Stimulated activated CD8-positive, alpha-beta memory T cell treated with anti-CD3 and anti-CD28 coated beads, Interleukin-15, amount 100 ng/mL, for 4 hours (primary cell): ENCODE measurements at places on chromosomes 5 and 9.

GRCh38 chr9:14881006-14881405 is 29.2 kb downstream of the FREM1 start:
- DNase-seq = no peak

GRCh38 chr5:107104040-107104995 is 566.4 kb downstream of the EFNA5 start:
- DNase-seq = no peak

DNA sequence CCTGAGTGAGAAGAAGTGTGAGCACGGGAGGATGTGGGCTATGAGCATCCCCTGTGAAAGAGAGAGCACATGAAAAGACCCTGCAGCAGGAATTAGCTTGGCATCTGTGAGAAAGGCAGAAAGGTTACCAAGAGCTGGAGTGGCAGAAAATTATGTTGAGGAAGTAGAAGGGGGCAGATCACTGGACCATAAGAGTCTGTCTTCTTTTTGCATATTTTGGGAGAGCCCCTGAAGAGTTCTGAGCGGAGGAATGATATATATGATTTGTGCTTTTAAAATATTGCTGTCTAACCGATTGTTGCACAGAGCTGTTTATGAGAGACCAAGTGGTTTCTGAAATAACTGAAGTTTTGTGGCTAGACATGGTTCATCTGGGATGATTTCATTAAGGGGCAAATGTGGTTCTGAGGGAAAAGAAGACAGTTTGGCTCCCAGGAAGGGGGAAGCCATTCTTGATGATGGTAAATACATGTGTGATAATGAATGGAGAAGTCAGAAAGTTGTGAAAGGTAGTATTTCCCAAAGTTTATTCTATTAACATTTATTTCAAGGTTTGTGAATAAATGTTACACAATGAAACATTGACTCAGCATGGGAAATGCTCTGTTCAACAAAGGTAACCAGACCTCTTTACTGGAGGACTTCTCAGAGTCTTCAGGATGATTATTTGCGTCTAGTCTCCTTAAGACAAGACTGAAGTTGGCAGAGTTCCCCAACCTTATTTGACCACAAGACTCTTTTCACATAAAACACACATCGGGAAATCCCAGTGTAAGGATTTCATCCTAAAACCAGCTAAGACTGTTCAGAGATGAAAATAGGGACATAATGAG is 31.5 kb upstream of the ADRB2 start:
- DNase-seq = no peak

- no peak for DNase-seq
Measured at GRCh38 chr5:485946-486491, 38.2 kb downstream of the SLC9A3 start.

DNA sequence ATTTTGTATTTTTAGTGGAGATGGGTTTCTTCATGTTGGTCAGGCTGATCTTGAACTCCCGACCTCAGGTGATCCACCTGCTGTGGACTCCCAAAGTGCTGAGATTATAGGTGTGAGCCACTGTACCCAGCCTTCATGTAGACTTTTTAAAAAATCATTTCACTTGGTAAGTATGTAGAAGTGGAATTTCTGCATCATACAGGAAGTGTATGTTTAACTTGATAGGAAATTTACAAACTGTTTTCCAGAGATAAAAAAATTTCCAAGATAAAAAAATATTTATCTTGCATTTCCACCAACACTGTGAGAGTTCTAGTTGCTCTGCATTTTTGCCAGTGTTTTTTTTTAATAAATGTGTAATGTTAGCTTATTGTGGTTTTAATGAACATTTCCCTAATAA is 155.8 kb downstream of the ZNF608 start:
- no peak for DNase-seq

GRCh38 chr5:78889369-78890140 is 95.6 kb downstream of the ARSB start:
- DNase-seq = no peak

GRCh38 chr9:7358876-7359275 is 440.7 kb downstream of the DMAC1 start:
- no peak for DNase-seq

DNA sequence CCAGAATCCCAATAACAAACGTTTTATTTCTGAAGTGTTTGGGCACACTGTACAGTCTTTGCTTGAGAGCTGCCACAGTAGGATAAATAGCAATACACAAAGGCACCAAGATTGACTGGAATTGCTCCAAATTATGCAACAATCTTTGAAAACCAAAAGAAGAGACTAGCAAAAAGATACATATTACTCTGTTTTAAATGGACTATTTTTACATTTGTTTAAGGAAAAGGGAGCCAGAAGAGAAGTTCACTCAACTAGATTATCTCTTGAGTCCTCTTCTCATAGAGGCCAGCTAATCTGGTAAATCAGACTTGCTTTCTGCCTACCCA is 385.0 kb upstream of the SLC30A5 start:
- no peak for DNase-seq

- DNase-seq = no peak
Measured at GRCh38 chr5:43033841-43034590, 6.1 kb downstream of the ANXA2R start.

DNA sequence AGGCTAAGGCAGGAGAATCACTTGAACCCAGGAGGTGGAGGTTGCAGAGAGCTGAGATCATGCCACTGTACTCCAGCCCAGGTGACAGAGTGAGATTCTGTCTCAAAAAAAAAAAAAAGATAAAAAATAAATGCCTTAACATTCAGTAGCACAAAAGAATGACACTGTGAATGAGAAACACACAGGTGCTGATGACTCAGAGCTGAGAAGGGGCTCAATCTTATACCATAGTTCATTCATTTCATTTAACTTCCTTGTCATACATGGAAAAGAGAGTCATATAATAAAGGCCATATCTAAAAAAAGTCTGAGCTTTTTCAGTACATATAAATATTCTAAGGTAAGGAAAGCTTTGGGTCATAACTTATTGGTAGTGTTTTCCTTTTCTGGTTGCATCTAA is 40.6 kb downstream of the WWC1 start:
- no peak for DNase-seq

- no peak for DNase-seq
Measured at GRCh38 chr5:170450061-170450669, 53.7 kb upstream of the KCNIP1 start.

DNA sequence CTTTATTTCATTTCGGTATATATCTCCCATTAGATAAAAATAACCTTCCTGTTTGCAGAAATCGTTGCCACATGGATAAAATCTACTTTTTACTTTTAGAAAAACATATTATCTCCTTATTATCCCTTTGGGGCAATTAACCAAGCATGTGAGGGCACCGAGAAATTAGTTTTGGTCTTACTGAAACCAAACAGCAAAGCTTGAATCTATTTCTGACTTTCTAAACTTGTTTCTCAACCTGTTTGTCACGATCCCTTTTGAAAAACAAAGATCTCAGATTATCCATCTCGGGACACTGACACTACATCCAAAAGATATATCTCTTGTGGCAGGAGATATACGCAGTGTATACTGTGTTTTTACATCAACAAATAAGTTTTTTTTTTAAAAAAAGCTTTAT is 2.3 kb downstream of the TUT7 start:
- DNase-seq = no peak

- DNase-seq = no peak
Measured at GRCh38 chr9:114503522-114504340, 1.5 kb downstream of the WHRN start.

GRCh38 chr5:168365581-168366081 is 74.2 kb downstream of the WWC1 start:
- no peak for DNase-seq

GRCh38 chr5:36105819-36106218 is 39.1 kb upstream of the UGT3A2 start:
- DNase-seq = no peak

DNA sequence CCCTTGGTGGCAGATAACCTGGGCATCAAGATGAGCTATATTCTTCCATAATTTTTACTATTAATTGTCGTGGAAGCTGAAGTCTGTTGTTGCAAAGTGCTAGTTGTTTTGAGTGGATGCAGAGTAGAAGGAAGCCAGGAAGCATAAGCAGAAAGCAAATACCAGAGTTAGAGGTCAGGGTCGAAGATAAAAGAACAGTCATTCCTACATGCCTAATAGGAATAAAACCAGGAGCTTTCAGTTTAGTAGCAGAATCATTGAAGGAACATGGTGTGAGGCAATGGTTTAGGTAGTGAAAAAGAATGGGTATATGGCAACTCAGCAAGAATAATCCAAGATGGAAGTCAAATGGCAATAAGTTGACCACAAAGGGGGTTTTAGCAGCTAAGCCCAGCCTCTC is 121.6 kb upstream of the FST start:
- no peak for DNase-seq

DNA sequence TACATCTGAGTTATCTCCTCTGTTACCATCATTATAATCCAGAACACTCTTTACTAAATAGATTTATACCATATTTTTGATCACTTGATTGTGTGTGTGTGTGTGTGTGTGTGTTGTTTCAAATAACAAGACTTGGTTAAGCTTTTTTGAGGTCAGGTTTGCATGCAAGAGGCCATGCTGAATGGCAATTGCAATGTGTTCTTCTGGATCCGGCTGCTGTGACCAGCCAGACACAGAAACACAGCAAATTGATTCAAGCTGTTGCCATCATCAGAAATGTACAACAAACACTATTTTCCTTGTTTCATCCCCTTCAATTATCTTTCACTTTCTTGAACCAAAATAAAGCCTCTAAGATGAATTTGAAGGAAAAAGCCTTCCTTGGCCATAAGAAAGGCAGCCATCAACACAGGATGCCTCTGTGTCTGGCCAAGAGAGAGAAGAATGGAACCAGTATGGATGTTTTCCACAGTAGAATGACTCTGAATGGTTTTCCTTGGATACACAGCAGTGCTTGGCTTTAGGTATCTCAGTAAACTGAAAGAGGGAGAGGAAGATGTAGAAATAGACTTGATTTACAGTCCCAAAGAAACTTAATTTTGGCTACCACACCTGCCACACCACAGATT is 53.9 kb downstream of the DPYSL3 start:
- no peak for DNase-seq

DNA sequence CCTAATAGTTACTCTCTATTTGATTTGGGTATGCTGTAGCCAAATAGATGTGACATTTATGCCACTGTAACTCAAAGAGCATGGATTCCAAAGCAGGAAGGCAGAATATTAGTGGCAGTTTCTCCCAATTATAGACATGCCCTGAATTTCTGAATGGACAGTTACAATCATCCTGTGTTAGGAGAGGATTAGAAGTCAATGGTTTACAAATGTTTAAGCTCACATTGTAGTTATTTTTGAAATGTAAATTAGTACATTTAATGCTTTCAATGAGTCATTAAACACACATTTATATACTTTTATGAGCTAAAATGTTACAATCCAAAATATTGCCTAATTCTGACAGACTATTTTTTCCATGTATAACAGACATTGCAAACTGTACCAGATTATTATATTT is 62.3 kb upstream of the CDH18 start:
- DNase-seq = no peak

GRCh38 chr9:13461414-13461991 is 182.0 kb upstream of the MPDZ start:
- DNase-seq = no peak

- no peak for DNase-seq
Measured at GRCh38 chr9:1207686-1208085, 157.5 kb downstream of the DMRT2 start.

GRCh38 chr5:102865171-102865509 is 110.0 kb downstream of the PAM start:
- DNase-seq = no peak

DNA sequence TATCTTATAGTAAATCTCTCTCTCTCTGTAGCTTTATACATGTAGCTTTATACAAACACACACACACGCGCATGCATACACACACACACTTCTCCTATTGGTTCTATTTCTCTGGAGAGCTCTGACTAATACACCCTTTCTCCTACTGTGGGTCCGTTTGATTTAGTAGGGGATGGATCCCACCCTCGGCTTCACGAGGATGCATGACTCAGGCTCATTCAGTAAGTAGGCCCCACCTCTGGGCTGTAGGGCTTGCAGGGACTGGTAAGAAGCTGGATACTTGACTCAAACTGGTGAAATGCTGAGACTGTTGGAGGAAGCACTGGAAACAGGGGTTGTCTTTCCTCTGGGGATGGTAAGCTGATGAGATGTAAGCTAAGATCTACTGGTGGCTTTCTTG is 98.7 kb downstream of the SLC24A2 start:
- DNase-seq = no peak

GRCh38 chr9:120742951-120743416 is 28.7 kb upstream of the MEGF9 start:
- DNase-seq = no peak

DNA sequence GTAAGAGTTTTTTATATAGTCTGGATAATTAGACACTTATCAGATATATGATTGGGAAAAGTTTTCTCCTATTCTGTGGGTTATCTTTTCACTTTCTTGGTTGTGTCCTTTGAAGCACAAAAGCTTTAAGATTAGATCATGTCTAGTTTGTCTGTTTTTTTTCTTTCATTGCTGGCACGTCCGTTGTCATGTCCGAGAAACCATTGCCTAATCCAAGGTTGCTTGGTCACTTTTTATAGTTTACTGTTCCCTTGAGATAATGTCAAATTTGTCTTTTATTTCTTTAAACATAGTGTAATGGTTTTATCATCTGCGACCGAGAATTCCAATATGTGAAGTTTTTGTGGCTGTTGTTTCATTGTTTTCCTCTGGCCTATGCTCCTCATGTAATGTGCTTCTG is 28.8 kb downstream of the GARNL3 start:
- no peak for DNase-seq

DNA sequence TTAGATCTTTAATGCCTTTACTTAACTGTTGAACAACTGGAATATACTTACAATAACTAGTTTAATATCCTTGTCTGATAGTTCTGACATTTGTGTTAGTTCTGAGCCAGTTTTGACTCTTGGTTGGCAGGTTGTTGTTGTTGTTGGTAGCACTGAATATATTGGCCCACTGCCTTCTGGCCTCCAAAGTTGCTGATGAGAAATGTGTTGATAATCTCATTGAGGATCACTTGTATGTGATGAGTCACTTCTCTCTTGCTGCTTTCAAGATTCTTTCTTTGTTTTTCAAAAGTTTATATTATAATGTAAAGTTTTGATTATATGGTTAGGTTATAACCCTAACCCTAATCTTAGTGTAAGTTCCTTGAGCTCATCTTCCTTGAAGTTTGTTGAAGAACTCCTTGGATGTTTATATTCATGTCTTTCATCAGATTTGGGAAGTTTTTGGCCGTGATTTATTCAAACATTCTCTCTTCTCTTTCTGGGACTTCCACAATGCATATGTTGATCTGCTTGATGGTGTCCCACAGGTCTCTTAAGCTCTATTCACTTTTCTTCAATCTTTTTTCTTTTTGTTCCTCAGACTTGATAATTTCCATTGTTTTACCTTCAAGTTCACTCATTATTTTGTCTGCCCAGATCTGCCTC is 149.7 kb downstream of the FGF18 start:
- no peak for DNase-seq

DNA sequence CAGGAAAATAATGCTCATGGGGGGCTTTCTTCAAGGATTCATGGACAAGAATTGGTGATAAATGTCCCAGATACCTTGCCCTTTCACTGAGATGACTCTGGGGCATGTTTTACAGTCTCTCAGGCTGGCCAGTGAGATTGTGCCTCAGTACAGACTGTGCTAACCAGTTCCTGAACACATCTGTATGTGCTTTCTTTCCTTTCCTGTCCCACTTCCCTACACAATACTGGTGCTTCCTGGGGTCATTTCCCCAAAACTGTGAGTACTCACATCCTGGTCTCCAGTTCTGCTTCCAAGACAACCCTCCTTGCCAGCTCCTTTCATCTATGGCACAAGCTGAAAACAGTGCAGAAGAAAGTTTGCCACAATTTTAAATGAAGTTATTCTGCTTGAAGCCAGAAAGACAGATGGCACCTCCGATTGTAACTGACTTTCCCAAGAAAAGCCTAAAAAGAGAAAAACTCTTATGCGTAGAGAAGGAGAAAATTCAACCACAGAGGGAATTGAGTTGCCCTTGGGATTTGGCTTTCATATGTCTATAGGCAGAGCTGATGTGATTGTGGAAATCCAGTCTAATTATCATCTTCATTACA is 134.7 kb downstream of the DRD1 start:
- no peak for DNase-seq
